NCI-H69 (cell line): ENCODE measurements at places on chromosomes 12 and 14.

DNA sequence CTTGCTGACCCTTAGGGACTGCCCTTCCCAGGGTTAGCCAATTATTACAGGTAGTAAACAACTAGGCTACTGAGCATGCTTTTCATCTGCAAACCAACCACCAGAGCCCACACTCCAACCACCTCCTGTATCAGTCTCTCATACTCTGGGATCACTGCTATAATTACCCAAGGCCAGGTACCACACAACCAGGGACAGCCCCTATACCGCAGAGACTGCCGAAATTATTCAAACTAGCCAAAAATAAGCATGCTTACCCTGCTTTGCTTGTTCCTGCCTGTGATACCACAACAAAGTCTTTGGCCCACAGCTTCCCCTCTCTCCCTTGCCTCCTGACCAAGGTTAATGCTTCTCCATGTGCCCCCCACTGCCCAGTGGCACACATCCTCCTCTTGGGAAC, 197.6 kb upstream of the SRRM4 start:
- DNase-seq, result no peak

DNA sequence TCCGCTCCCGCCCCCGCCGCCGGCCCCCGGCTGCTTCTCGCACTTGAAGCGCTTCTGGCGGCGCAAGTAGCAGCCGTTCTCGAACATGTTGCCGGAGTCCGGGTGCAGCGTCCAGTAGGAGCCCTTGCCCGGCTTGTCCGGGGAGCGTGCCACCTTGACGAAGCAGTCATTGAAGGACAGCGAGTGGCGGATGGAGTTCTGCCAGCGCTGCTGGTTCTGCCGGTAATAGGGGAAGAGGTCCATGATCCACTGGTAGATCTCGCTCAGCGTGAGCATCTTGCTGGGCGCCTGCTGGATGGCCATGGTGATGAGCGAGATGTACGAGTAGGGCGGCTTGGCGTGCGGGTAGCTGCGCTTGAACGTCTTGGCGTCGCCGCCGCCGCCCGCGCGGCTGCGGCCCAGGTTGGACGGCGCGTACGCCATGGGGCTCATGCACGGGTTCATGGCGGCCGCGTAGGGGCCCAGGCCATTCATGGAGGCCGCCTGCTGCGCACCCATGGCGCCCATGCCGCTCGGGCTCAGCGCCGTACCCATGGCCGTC, 3.0 kb downstream of the FOXA1 start:
- DNase-seq, result peak; percentile 88

GRCh38 chr12:21300632-21301031, 34.1 kb downstream of the SLCO1A2 start:
- DNase-seq, result no peak

- no peak for DNase-seq
Observed at GRCh38 chr12:117528538-117528937, 167.1 kb upstream of the NOS1 start.

DNA sequence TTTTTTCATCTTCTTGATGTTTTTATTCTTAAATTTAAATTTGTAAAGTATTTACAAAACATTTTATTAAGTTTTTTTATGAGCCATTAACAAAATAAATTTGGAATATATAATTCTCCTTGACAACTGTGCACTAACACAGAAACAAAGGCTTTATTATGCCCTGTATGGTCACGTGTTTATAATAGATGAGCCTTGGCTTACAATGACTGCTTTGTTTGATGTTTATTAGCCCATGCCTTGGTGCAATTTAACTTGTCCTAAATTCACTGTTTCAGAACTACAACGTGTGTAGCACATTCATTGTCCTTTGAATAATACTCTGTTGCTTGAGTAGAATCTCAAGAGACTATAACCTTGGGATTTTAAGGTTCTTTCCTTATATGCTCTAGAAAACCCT, 59.8 kb downstream of the CNTN1 start:
- DNase-seq, result peak; percentile 26

DNA sequence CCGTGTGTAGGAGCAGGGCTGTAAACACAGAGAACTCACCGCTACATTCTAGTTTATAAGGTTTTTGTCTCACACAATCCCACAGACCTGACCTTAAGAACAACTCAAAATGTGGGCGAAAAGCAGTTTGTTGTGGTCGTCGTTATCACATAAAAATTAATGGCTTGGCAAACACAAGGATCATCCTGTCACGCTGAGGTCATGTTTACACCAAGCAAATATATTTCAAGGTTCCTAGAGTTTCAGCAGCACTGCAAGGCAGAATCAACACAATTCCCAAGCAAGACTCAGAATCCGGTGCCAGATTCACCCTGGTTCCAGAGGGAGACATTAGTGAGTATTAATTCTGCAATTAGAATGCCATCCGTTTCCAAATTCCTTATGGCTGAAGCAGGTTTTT, 30.1 kb upstream of the MAP1LC3B2 start:
- peak; percentile 17 for DNase-seq

DNA sequence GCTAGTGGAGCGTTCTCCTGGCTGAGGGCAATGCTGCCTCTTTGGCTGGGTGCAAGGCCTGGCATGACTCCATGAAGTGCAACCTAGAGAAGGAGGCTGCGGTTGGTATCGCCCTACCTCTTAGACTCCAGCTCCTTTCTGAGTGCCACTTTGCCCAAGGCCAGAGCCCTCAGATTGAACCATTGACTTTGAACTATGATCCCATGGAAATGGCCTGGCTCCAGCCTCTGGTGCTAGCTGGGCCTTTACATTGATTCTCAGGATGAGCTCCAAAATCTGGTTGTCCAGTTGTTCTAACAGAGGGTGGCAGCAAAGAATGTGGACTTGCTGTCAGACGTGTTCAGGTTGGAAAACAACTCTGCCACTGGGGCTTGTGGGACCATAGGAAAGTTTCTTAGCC, 16.1 kb upstream of the SMOC1 start:
- no peak for DNase-seq

DNA sequence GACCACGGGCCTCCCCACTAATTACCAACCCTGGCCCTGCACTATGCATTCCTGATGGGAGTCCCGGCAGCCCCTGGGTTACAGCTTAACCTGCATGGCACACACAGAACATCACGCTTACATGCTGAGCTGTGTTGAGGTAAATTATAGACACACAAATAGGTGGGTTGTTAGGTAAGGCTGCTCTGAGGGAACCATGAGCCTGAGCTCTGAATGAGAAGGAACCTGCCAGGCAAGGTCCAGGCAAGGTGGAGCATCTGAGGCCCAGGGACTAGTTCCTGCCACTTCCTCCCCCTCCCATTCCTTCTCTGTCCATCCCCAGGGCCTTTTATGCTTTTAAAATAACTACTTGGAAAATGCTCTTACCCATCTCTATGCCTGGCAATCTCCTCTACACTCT, 82.7 kb upstream of the ESRRB start:
- DNase-seq, result no peak

DNA sequence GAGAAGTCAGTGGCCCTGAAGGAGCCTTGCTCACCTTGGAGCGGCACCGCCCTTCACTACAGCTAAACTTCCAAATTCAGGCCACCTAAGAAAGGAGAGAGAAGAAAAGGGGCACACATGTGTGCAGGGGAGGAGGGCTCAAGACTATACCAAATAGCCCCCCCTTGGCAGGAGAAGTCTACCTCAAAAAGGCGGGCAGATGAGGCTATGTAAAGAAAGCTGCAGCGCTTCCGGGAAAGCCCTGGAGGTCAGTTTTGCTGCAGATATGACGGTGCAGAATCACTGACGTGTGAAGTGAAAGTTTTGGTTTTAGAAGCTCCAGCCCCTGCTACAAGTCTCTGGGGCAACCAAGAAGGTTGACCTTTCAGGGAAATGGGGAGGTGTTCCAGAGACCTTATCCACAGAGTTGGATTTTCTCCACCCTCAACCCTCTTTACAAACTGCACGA, 48.2 kb upstream of the PNMA1 start:
- DNase-seq, result no peak

- no peak for DNase-seq
Observed at GRCh38 chr12:4190366-4191063, 83.0 kb upstream of the CCND2 start.

GRCh38 chr14:85125291-85125670, 404.7 kb upstream of the FLRT2 start:
- DNase-seq, result no peak

GRCh38 chr12:130764475-130765185, 48.5 kb upstream of the RIMBP2 start:
- DNase-seq, result peak; percentile 26

GRCh38 chr14:50014809-50015430, 101.5 kb downstream of the VCPKMT start:
- no peak for DNase-seq

GRCh38 chr12:15863984-15864383, 18.2 kb upstream of the STRAP start:
- no peak for DNase-seq

DNA sequence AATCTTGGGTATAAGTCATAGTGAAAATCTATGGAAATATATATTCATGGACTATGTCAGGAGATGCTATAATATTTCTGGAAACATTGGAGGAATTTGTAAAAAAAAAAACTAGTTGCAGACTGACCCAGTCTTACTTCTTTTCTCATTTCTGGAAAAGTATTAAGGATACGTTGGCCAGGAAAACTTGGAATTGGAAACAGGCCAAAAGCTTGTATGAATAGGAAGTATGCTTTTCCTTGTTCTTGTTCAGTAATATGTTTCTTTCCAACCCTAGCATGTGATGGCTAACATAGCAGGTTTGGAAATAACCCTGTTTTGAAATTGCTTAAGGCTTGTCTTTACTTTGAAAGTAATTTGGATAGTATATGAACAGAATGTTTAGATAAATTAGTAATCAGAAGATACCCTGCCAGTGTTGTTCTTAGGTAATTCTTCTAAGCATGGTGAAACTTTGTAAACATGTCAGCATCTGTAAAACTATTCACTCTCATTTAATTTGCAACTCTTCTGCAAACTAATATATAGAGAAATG, 316.2 kb downstream of the NPAS3 start:
- peak; percentile 59 for DNase-seq

DNA sequence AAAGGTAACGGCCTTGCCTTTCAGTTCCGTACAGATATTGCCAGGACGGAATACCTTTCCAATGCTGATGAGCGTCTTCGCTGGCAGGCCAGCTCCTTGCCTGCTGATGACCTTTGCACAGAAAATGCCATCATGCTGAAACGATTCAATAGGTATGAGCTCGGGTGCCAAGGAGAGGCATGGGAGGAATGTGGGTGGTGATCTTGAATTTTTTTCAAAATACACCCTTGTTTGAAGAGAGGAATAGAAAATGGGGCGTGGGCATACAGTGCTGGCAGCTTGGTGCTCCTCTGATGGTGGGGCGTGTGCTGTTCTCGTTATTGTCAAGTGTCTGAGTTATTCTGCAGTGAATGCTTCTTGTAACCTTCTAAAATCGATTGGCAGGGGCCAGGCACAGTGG, 52.5 kb downstream of the HSP90AA1 start:
- DNase-seq, result no peak

- no peak for DNase-seq
Observed at GRCh38 chr12:93427779-93428564, 13.8 kb downstream of the UBE2N start.

DNA sequence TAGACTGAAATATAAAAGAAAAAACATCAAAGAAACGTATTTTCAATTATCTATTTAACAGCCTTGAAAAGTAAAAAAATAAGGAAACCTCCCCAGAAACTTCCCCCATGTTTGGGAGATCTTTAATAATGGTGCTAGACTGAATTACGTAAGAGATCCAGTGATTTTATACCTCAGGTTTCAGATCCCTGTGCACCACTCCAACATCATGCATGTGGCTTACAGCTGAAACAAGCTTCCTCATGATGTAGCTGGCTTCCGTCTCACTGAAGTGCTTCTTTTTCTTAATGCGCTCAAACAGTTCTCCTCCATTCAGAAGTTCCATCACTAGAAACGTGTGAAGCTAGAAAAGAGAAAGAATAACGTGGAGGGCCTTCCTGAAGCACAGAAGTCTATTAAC, 78.0 kb upstream of the TTC7B start:
- DNase-seq, result no peak

- DNase-seq, result peak; percentile 59
Observed at GRCh38 chr12:6312529-6313325, 2.2 kb downstream of the PLEKHG6 start.

DNA sequence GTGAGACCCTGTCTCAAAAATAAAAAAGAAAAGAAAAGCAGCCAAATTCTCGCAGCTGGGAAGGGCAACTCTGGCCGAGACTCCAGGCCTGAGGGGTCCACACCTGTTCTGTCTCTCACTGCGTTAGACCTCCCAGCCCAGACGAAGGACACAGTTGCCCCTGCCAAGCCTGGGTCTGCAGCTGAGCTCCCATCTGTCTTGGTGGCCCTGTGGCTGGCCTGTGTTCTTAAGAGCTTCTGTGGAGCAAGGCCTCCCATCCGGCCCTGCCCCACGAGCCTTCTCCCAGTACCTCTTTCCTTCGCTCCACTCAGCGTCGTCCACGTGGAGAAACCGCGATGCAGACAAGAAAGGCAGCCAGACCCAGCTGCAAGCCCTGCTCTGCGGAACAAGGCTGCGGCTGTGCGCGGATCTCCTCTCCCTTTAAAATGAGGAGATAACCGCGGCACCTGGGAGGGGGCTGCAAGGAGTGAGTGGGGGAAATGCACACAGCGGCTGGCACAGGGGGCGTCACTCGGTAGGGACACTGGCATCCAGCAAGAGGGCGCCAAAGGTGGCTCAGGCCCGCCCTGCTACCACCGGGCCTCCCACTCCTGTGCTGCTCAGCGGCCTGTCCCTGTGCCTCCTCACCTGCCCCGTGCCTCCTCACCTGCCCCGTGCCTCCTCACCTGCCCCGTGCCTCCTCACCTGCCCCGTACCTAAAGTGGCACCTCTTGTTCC, 42.4 kb downstream of the LRRC74A start:
- no peak for DNase-seq

GRCh38 chr14:63510538-63510937, 32.6 kb downstream of the PPP2R5E start:
- no peak for DNase-seq

GRCh38 chr12:76450690-76451089, 102.5 kb upstream of the BBS10 start:
- DNase-seq, result no peak

GRCh38 chr14:67429510-67430205, 17.7 kb upstream of the PLEK2 start:
- DNase-seq, result no peak

- no peak for DNase-seq
Observed at GRCh38 chr14:92785667-92786426, 8.3 kb upstream of the GOLGA5 start.

GRCh38 chr12:117830471-117830870, 138.3 kb downstream of the KSR2 start:
- DNase-seq, result no peak

GRCh38 chr12:117098361-117099217, 627 bp downstream of the TESC start:
- DNase-seq, result peak; percentile 69

DNA sequence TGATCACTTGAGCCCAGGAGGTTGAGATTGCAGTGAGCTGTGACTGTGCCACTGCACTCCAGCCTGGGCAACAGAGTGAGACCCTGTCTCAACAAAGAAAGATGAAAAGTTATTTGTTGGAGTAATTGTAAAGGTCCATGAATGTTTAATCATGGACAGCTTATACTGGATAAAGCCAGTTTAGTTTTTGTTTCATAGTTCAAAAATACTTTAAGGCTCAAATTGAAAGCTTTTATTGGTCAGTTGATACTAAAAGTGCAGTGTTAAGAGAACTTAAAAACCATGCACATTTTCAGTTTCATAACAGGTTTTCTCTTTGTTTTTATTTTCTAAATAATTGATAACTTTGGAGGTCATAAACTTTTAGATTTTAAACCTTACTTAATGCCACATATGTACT, 108.4 kb downstream of the MON2 start:
- DNase-seq, result no peak

- peak; percentile 49 for DNase-seq
Observed at GRCh38 chr12:76878099-76878898, 520 bp downstream of the CSRP2 start.

GRCh38 chr12:113399490-113399889, 4.2 kb downstream of the SDS start:
- DNase-seq, result no peak
